IPS DF 6.9 (cell line): ENCODE measurements at places on chromosomes 2 and 18.

GRCh38 chr18:48833701-48834412, 116.9 kb downstream of the SMAD7 start:
- no peaks in the 10 kb centered on the region for H3K36me3 ChIP-seq
- H3K4me3 ChIP-seq = no peak overlapping the region
- H3K4me1 ChIP-seq = peaks cover 7% of the 10 kb centered on the region
- DNase-seq = no peak

DNA sequence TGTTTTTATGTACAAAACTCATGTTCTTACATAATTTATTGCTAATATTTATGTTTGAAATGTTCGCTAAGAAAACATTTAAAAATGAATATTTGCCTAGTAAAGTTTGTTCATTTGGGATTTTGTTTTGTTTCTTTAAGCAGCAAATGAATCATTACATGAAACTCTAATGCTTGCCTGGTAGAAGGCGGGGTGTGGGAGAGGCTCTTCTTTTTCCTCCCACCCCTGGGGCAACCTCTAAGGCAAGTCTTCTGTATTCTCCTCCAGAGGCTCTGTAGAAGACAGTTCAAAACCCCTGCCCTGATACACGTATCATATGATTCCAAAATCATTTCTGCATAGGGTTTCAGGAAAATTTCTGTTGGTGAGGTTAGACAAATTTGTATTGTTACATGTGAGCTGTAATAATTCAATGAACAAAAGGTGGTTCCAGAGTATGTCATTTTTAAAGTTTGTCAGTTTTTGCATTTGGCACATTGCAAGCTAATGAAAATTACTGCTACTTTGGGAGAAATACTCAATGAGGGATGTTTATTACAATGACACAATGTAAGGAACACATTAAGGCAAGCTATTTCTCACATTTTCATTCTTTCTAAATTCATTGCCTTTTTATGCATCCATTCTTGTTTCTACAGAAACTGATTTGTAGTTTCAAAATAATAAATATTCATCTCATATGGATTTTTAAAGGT, 302.3 kb upstream of the UBE2E3 start:
- H3K36me3 ChIP-seq = no peaks in the 10 kb centered on the region
- H3K27ac ChIP-seq = no peak overlapping the region
- DNase-seq = no peak
- H3K27me3 ChIP-seq = no peaks in the 10 kb centered on the region
- H3K4me3 ChIP-seq = no peak overlapping the region

DNA sequence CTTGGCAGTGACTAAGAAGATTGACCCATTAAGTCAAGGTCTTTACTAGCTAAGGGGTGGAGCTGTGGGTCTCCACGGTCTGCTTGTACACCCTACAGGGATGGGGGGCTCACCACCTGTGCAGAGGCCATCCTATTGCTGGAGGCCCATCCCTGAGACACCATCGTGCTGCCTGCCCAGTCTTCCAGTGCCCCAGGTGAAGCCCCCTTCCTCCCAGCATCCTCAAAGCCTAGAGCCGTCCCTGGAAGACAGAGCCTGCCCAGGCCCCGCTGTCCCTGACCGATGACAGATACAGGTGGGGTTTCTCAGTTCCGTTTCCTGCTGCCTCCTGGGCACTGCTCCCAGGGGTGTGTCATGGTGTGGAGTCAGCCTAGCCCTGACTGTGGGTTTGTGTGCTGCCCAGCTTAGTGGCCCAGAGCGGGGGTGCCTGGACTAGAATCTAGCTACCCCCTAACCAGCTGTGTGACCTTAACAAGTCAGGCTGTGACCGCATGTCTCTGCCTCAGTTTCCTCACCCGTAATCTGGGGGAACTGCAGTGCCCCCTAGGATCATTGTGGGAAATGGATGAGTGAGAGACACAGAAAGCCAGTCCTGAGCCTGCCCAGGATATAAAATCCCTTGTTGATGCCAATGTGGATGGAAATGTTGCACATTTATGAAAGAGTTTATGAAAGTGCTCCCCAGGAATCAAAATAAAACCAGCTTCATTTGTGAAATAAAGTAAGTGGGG, 2.0 kb downstream of the OTOS start:
- H3K4me1 ChIP-seq = peaks cover 7% of the 10 kb centered on the region; the same call in 1 of the 2 replicates
- H3K4me3 ChIP-seq = no peak overlapping the region

- H3K4me1 ChIP-seq = no peaks in the 10 kb centered on the region
- no peaks in the 10 kb centered on the region for H3K27me3 ChIP-seq
- H3K27ac ChIP-seq = no peak overlapping the region
- no peak overlapping the region for H3K4me3 ChIP-seq
- H3K36me3 ChIP-seq = no peaks in the 10 kb centered on the region
Measured at GRCh38 chr18:30487962-30488361, 554.6 kb downstream of the DSC3 start.

- no peak for DNase-seq
- H3K27me3 ChIP-seq = no peaks in the 10 kb centered on the region
- H3K4me1 ChIP-seq = no peaks in the 10 kb centered on the region
Measured at GRCh38 chr2:156562124-156562523, 125.9 kb downstream of the GPD2 start.

DNA sequence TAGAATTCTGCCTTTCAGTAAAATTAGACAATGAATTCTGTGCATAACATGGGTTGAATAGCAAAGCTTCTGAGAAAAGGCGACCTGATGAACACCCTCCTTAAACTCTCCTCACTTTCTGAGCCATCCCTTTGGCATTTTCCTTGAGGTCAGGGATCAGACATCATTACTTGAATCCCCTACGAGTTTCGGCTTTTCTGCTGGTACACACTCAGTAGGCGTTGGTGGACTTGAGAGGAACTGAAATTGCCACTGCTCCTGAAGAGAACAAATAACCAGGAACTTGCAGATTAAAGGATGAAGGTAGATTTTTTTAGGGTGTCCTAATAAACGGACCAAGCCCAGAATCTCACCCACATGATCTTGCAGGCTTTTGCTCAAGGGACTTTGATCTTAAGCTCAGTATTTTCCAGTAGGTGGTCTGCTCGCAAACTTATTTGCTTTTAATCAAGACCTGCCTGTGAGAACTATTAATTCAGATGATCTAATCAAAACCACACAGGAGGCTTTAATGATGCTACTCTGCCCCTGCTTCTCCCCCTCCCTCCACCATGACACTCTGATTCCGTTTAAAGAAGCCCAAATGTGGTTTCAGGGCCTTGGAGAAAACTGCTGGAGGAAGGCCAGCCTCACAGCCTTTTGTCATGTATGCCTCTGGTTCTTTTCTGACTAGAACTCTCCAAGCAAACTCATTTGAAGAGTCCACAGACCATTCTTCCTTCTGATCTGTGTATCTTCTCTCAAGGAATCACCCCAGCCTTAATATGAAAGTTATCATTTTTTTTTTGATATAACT, 124.9 kb downstream of the PRKCE start:
- H3K4me1 ChIP-seq = no peaks in the 10 kb centered on the region
- H3K36me3 ChIP-seq = no peaks in the 10 kb centered on the region
- H3K27ac ChIP-seq = no peak overlapping the region
- DNase-seq = no peak
- no peak overlapping the region for H3K4me3 ChIP-seq

DNA sequence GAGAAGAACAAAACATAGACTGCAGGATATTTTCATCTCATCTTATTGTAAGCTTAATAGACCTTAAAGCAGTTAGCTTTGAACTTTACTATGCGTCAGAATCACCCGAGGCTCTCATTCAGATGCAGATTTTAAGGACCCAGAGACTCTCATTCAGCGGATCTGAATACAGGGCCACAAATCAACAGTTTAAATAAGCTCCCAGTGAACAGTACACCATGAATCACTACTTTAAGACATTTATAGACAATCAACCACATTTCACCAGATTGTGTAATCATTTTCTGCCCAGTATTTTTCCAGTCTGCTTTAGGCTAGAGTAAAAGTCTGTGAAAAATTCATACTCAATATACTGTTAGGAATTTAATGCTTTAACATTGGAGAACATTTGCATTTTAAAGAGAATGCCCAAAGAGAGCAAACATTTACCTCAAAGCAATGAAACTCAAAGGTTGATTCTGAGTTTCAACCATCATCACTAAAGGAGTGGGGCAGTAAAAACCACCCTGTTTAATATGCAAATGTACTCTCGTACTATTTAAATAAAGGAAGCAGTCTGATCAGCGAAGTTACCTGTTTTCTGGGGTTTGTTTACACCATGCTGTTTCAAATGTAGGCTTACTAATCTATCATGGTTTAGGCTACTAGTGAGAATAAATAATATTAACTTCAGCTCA, 11.0 kb upstream of the ALPK2 start:
- H3K27ac ChIP-seq = no peak overlapping the region
- DNase-seq = no peak
- no peaks in the 10 kb centered on the region for H3K27me3 ChIP-seq

- no peaks in the 10 kb centered on the region for H3K36me3 ChIP-seq
- H3K27me3 ChIP-seq = no peaks in the 10 kb centered on the region
- H3K4me3 ChIP-seq = no peak overlapping the region
- no peak overlapping the region for H3K27ac ChIP-seq
- no peak for DNase-seq
Measured at GRCh38 chr2:121558329-121558728, 27.6 kb downstream of the RNU4ATAC start.

DNA sequence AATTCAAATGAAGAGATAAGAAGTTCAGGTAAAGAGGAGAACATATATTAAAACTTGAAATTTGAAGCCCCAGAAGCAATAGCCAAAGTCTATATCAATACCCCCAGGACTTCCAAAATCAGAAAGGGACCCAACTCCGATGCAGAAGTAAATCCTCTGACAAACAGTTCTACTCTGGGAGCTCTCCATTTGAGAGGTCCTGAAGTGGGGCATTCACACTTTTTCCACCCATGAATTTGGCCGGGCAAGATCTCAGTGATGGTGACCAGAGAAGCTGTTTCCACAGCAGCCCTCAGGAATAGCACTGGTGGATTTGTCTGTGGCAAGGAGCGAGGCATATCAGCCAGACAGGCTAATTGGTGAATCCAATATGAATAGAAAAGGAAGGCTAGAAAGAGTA, 313.6 kb upstream of the MC4R start:
- H3K27me3 ChIP-seq = no peaks in the 10 kb centered on the region
- H3K4me3 ChIP-seq = no peak overlapping the region
- no peak overlapping the region for H3K27ac ChIP-seq
- H3K36me3 ChIP-seq = no peaks in the 10 kb centered on the region

- no peaks in the 10 kb centered on the region for H3K4me1 ChIP-seq
- H3K36me3 ChIP-seq = no peaks in the 10 kb centered on the region
- no peaks in the 10 kb centered on the region for H3K27me3 ChIP-seq
Measured at GRCh38 chr2:230542751-230543150, 126.8 kb downstream of the SP100 start.
